ENCODE measurements at places on chromosomes 5 and 9. TPM values are rescaled to one million over a fixed set of nuclear protein-coding genes. Genes with fewer than 3 reads are reported as not detected.

ARL14EPL gene
- not detected for total RNA-seq

SEMA4D gene
- 32.3 TPM for total RNA-seq

HBEGF gene
- 4.7 TPM for total RNA-seq

RFX3 gene
- total RNA-seq: 22.4 TPM

PRSS3 gene
- total RNA-seq: 0.86 TPM

DNA sequence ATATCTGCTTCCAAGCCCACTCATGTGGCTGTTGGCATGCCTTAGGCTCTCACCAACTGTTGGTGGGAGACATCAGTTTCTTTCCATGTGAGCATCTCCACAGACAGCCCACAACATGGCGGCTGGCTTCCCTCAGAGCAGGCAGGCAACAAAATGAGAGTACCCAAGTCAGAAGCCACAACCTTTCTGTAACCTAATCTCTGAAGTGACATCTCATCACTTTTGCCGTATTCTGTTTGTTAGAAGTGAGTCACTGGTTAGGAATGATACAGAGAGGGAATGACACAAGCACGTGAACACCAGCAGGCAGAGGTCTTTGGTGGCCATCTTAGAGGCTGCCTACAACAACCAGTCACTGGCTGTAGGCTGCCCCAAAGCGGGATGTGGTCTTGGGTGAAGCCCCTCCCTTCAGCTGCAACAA, 88.6 kb upstream of the RASGRF2 start:
- no peak for DNase-seq

Data from type B pancreatic cell (in vitro differentiated cells).